Fibroblast of the conjunctiva (primary cell): ENCODE measurements at places on chromosomes 1 and 21.

- DNase-seq = no peak
Observed at GRCh38 chr1:238991765-238992495, 394.4 kb upstream of the CHRM3 start.

- peak; percentile 26 for DNase-seq
Observed at GRCh38 chr1:113073479-113073950, 517 bp downstream of the LRIG2 start.

DNA sequence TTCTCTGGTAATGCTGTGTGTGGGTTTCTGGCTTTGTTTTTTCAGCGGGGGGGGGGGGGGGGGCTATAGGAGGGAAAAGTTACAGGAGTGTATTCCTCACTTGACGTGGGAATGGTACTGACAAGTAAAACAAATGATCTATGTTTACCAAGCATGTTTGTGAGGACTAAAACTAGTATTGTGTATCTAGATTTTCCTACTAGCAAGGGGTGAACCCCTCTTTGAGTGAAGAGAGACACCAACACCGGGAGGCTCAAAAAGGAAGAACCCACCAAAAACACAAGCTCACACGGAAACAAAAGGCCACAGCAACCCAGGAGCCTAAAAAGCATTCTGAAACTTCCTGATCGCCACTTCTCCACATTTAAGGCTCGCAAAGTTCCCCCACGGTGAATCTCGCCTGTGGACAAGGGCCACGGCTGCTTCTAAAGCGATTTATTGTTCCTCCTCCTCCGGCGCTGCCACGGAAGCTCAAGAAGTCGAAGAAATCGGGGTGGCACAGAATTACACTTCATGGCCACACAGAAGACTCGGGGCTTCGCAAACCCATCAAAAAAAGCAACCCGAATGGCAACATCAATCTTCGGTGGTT, 703 bp downstream of the PUM1 start:
- DNase-seq = peak; percentile 5

DNA sequence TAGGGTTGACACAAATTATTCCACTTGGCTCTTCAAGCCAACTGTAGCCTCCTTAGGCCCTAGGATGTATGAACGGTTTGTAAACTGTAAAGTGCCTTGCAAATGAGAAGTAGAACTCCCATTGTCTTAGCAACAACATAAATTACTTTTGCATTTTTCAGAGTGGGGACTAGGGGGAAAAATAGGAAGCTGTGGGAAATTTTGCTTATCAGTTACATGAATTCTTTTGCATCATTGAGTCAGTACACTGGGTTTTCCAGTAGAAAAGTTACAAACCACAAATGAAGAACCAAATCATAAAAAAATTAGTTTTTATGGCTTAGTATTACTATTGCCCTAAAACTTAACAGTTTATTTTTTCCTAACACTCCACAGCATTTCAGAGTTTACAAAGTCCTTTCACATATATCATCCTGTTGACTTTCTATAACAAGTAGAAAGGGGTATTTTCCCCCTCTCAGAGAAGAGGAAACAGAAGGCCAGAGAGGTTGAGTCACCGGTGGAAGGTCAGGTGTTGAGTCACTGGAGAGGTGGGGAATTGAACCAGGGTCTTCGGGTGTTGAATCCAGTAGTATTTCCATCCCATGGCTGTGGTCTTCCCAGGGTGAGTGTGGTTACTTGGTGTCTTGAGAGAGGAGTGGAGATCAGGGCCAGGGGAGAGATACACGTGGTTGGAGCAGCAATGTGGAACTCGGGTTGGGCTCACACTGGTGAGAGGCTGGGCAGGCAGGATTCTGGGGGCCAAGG, 71.9 kb upstream of the USP24 start:
- DNase-seq = no peak

GRCh38 chr1:30847358-30847972, 61.1 kb downstream of the SDC3 start:
- no peak for DNase-seq

GRCh38 chr1:97331165-97331564, 589.7 kb downstream of the DPYD start:
- DNase-seq = no peak

DNA sequence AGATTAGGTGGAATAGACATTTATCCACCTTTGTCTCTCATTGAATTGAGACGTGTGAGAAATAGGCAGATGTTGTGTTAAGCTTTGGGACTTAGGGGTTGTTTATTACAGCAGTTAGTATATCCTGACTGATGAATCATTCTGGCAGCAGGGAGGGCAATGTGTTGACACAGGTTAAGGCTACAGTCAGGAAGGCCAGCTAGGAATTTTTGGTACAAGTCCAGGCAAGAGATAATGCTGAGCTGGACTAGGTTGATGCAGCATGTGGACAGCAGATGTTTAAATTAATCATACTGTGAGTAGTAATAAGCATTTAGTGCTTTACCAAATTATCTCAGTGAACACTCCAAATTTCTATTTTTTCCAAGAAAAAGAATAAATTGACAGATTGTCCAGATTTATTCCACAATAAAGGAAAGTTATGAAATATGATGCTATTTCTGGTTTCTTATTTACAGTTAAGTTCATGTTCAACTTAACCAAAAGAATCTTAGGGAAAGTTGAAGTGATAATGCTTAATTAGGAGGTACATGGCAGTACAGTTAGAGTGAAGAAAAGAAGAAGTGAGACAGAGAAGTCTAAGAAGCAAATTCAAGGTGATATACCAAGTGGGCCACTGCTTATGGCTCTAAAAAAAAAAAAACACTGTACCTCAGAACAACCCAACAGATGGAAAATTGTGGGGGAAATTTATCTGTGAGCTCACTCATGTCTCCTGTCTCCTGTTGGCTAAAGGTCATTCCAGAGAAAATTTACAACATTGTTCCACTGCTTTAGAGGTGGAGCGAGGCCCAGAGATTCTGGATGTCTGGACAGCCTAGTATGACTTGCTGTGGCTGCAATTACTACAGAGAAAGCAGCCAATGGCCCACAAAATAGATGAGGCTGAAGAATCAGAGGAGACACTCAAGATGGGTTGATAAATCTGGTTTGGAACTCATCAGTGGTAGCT, 102.7 kb upstream of the C21orf91 start:
- DNase-seq = peak; percentile 74

GRCh38 chr1:31447210-31447609, 34.2 kb downstream of the SERINC2 start:
- no peak for DNase-seq

DNA sequence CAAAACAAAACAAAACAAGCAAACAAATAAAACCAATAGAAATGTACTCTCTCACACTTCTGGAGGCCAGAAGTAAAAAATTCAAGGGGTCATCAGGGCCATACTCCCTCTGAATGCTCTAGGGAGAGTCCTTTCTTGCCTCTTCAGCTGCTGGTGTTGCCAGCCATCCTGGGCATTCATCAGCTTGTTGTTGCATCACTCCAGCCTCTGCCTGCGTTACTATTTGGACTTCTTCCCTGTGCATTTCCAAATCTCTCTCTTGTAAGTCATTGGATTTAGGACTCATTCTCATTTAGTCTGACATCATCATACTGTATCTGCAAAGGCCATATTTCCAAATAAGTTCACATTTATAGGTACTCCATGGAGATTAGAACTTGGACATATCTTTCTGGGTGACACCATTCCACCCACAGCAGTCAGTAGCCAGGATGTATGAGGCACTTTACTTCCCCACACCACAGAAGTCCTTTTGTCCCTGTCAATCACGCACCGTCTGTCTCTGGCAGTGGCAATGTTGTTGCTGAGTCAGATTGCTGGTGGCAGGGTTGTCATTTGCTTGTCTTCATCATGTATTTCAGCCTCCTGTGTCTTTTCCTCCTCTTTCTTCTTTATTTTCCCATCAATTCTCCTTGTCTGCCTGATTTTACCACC, 151.0 kb upstream of the KCNJ6 start:
- DNase-seq = no peak

- no peak for DNase-seq
Observed at GRCh38 chr1:229951856-229952534, 115.0 kb upstream of the GALNT2 start.

DNA sequence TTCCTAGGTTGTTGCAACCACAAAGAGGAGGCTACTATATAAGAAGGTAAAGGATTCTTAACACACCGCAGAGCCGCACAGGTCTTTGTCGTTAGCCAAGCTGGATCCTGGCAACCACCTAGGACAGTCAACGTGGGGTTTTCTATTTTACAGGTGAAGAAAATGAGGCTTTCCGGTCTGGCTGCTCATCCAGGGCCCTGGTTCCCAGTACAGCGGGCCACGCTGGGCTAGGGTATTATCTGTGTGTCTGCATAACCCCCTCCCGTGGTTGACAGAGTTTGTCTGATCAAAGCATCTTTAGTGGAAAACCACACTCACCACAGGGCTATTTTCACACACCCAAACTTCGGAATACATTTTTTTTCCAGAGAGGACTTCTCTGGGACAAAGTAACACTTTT, 39.0 kb upstream of the PDE9A start:
- no peak for DNase-seq

DNA sequence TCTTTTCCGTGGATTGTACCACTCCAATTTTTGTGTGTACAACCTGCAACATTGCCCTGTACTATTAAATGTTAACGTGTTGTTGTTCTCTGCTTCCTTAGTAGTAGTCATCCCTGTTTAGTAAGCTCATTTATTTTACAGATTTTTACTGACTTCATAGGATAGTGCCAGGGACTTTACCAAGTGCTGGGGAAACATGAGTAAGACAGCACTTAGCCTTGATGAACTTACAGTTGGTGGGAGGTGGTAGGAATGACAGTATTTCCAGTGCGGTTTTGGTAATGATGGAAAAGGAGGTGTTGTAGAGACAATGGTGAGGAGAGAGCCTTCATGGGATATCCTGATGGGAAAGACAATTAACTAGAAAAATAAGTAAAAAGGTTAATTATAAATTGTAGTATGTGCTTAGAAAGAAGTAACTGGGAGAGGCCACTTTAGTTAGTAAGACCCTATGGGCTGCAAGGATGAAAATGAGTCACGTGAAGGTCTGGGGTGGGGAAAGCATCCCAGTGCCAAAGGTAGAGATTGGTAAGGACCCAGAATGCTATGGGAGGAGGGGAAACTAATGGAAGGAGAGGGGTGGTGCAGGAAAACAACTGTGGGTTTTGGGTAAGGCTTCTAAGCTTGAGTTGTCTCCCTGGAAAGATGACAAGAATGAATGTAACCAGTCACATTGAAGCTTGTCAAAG, 1.7 kb downstream of the RLF start:
- no peak for DNase-seq

DNA sequence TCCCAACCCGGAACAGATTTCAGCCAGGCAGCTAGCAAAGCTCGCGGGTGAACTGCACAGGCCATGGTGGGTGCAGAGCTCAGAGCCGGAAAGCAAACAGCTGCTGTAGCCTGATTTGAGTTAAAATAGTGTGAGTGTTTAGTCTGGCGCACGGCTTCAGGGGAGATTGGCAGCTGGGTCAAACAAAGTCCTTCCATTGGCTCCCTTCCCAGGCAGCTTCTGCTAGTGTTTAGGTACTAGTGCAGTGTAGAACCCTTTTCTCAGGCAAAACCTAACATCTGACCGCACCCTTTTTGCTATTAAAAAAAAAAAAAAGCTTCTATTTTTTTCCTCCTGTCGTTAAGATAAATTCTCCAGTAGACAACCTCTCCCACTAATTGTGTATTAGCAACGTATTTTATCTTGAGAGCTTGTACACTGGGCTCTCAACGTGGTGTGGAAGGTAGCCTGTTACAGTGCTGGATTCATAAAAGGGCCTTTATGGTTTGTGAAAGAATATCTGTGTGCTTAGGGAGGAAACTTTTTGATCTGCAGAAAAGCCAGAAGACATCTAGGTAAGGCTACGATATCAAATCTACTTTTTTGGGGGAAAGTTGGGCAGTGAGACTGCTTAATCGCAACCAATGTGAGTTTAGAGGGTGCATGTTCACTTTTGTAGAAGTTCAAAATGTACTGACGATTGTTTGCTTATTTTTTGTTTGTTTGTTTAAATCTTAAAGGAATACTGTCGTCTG, 689.6 kb downstream of the USP25 start:
- peak; percentile 91 for DNase-seq

GRCh38 chr1:156510709-156511108, 10.1 kb upstream of the MEF2D start:
- peak; percentile 80 for DNase-seq

GRCh38 chr1:54081306-54082270, 28.2 kb downstream of the TCEANC2 start:
- DNase-seq = peak; percentile 51

GRCh38 chr1:245933431-245934045, 573.5 kb downstream of the SMYD3 start:
- no peak for DNase-seq

- DNase-seq = no peak
Observed at GRCh38 chr1:21622466-21623315, 46.5 kb downstream of the RAP1GAP start.

GRCh38 chr1:86753700-86754099, 49.3 kb downstream of the SH3GLB1 start:
- DNase-seq = no peak

DNA sequence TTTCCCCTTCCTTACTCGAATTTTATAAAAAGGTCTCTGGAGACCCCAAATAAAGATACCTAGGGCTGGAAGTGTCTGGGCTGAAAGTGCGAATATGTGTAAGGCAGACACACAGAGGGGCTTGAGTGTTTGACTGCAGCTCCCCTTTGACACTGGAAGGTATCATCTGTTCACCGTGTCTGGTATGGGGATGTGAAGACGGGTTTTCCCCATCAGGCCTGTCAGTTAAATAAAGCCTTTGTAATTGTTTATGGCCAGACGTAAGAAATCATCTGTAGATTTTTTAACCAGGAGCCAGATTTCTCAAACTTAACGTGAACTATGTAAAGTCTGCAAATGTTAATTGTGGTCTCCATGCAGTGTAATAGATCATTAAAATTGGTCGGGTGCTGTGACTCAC, 1173.4 kb downstream of the AMY1C start:
- DNase-seq = no peak

DNA sequence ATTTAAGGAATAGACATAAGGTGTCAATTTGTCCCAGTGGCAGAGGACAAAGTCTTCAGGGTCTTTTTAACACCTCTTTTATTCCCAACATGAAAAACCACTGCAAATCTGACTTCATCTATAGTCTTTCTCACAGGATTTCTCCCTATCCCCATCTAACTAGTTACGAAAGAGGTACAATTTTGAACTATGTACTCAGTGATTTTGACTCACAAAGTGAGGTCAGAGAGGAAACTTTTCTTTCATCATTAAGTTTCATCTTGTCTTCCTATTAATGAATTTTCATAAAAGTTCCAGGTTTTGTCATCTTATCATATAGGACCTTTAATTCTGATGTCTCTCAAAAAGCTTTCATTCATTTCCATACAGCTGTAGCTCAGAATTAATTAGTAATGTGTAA, 63.3 kb downstream of the ASH1L start:
- DNase-seq = no peak

- DNase-seq = no peak
Observed at GRCh38 chr1:115289940-115290339, 48.1 kb downstream of the NGF start.
